ENCODE measurements at places on chromosomes 4 and X. TPM values are rescaled to one million over a fixed set of nuclear protein-coding genes. Genes with fewer than 3 reads are reported as not detected.

Gene TRAM1L1
- 2.4 TPM for total RNA-seq

Gene PAGE4
- not detected for total RNA-seq

Gene IL2RG
- not detected for total RNA-seq

Gene TLR10
- total RNA-seq: not detected

Gene SATL1
- not detected for total RNA-seq

Gene NXF2B
- not detected for total RNA-seq

Gene FATE1
- total RNA-seq: not detected

Gene CSAG3
- total RNA-seq: not detected

Gene PDE5A
- 2.6 TPM for total RNA-seq

Gene LRCH2
- 0.81 TPM for total RNA-seq

Gene TECRL
- not detected for total RNA-seq

Gene ALAS2
- total RNA-seq: not detected

Gene PPP4R3C
- not detected for total RNA-seq

Gene LONRF3
- total RNA-seq: 1.9 TPM

Gene TMSB15B
- total RNA-seq: 13.7 TPM

Gene ADRA2C
- total RNA-seq: not detected

Gene LNX1
- 1.0 TPM for total RNA-seq

Gene CLCN4
- total RNA-seq: 5.5 TPM

Gene LUZP4
- not detected for total RNA-seq

Gene USP11
- total RNA-seq: 38.9 TPM

Gene SSX1
- not detected for total RNA-seq

Gene CPLX1
- 1.8 TPM for total RNA-seq

Gene EPHA5
- total RNA-seq: 0.25 TPM

Gene AKAP4
- total RNA-seq: not detected

Gene SMIM43
- not detected for total RNA-seq

Gene RTL9
- total RNA-seq: not detected

Gene P2RY8
- not detected for total RNA-seq

Gene CYBB
- not detected for total RNA-seq

Gene TRIML1
- total RNA-seq: not detected

Gene SPANXB1
- not detected for total RNA-seq

Gene GPRASP1
- total RNA-seq: 0.38 TPM
